ENCODE measurements at places on chromosomes 12 and 14.
A peak's percentile ranks its signal among the peaks of the same experiment; 100 is the strongest.

DNA sequence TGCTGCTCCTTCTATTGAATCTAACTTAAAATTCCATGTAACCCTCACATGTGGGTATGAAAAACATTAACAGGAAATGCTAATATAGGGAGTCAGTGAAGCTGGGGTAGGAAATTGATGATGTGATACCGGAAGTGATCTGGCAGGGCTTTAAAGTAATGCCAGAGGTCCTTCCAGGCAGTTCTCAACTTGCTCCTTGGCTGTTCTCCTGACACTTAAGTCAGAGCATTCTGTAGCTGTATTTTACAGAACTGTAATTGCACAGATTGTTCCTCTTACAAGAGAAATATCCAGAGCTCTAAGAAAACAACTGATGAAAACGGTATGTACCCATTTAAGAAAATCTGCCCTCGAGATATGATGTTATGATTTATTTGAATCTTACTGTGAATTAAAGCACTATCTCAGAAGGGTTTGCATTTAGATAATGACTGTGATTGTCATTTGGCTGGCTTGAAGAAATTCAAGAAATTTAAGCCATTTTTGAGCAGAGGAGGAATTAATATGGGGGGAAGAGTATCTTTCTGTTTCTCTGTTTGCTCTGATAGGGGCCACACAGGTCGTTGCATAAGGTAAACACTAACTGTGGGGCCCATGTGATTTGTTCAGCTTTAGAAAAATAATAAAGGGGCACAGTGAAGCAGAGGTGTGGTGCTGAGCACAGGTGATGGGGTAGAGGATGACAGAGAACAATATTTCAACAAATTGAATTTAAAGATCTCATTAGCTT, 88.4 kb downstream of the BBS10 start:
- DNase-seq, result no peak

- DNase-seq, result no peak
Observed at GRCh38 chr12:61044766-61045165, 1215.4 kb upstream of the USP15 start.

GRCh38 chr12:70648831-70649230, 11.6 kb upstream of the PTPRB start:
- DNase-seq, result no peak

GRCh38 chr12:28242496-28243309, 52.4 kb downstream of the CCDC91 start:
- no peak for DNase-seq

GRCh38 chr12:53577941-53578352, 48.2 kb downstream of the ATF7 start:
- no peak for DNase-seq

- no peak for DNase-seq
Observed at GRCh38 chr12:27571463-27571862, 47.5 kb downstream of the PPFIBP1 start.

GRCh38 chr14:81166121-81166520, 54.6 kb downstream of the GTF2A1 start:
- DNase-seq, result no peak

DNA sequence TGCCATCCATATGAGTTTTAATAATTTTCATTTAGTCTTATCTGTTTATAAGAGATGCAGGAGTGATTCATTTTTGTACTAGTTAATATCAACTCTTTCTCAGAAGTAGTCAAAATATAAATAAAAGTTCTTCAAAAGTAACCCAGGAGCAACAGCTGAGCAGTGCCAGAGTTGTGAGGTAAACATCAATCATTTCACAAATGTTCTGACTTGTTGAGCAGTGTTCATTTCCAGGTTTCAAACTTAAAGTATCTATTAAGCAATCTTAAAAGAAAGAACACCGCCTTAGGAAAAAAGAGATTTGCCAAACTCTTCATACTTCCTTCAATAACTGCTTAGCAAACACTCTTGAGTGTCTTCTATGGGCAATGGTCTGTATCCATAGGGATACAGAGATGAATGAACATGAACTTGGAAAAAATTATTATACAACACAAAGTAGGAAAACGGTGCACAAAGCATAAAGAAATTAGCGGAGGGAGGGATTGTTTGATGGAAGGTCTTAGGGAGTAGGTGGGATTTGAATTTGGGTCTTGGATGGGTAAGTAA, 41.9 kb upstream of the POC1B start:
- DNase-seq, result no peak

DNA sequence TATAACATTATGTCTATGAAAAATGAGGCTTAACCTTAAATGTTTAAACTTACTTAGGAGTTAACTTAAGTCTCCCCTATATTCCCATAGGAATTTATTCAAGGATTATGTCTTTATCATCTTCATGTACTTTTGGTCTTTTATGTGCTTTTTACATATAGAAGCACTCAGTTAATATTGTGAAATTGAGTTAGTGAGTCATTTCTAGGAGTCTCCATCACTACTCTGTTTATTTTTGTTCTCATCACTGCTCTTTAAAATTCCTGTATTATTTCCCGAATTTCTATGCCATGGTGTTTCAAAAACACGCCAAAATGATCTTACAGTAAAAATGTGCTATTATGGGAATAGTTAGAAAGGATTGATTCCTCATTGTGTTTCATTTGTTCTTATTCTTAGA, 31.6 kb downstream of the TBC1D15 start:
- DNase-seq, result no peak

DNA sequence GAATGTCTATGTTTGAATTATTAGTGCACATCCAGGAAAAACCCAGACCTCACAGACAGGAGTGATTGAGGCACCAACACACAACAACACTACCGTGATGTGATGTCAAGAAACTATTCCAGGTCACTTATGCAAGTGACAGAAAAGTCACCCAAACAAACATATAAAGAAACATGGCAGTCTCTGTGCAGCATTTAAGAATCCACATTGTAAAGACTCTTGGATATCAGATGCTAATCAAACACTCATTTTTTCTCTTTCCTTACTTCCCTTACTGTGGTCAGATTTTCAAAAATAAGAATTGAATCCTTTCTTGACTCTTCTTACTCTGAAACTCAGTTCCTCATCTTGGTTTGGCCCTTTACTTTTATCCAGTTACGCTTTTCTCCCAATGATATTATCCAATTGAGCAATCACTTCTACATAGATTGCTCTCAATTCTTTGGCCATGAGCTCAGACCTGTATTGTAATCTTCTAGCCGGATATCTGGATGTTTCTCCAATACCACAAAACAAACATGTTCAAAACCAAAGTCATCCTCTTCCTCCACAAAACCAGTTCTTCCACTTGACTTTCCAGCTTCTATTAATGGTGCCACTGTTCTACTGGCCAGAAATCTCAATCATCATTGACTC, 115.4 kb downstream of the DUSP6 start:
- no peak for DNase-seq

GRCh38 chr12:91870872-91871707, 274.6 kb downstream of the BTG1 start:
- no peak for DNase-seq

DNA sequence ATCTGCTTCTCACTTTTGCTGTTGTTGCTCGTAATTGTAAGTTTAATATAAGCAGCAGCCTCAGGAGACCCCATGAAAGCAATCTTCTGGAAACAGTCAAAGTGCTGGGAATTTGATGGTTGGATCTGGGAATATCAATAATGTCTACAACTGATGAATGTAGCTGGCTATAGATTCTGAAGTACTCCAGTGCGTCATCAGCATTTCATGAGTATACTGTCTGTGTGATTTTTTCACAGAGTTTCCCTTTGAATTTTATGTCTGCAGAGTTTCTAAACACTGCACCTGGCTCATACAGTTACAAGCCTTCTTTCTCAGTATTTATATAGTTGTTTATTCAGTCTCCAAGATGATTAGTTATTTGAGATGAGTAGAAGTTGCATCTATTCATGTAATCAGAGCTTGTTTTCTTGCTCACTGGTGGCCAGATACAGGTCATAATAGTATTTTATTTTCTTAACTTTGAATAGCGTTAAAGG, 222.3 kb downstream of the RAD51B start:
- DNase-seq, result no peak

- peak; percentile 34 for DNase-seq
Observed at GRCh38 chr14:101665478-101666078, 95.9 kb upstream of the PPP2R5C start.

DNA sequence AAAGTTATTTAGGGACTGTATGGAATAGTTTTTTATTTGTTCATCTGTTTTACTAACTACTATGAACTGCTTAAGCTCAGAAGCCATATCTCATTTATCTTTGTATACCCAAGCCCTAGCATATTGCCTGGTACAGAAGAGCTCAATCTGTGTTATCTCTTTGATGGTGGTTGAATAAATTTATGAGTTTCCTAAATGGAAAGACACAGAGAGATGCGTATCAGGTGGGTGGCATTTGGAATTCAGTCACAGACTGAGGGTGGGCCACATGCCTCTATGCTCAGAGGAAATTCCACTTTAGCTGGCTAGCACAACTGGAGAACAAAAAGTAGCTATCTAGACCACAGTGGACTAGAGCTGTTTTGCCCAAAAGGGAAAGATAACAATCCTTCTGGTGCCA, 145.5 kb downstream of the SLC6A15 start:
- DNase-seq, result no peak

DNA sequence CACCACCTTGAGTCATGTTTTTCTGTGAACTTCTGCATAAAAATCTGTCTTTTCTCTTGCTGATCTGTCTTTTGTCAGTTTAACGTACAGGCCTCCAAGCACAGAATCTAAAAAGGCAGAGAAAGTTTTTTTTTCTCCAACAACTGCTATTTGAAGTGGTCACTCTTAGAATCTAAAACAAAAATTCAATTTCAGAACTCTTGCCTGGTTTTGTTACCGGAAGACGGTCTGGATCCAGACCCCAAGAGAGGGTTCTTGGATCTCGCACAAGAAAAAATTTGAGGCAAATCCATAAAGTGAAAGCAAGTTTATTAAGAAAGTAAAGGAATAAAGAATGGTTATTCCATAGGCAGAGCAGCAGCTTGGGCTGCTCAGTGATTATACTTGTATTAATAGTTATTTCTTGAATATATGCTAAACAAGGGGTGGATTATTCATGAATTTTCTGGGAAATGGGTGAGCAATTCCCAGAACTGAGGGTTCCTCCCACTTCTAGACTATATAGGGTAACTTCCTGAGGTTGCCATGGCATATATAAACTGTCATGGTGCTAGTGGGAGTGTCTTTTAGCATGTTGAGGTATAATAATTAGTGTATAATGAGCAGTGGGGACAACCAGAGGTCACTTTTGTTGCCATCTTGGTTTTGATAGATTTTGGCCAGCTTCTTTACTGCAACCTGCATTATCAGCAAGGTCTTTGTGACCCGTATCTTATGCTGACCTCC, 150.0 kb upstream of the PLEKHA5 start:
- DNase-seq, result no peak

- DNase-seq, result no peak
Observed at GRCh38 chr12:42853370-42854140, 264.0 kb upstream of the PRICKLE1 start.

GRCh38 chr14:32443890-32444661, 115.0 kb downstream of the AKAP6 start:
- DNase-seq, result no peak

GRCh38 chr14:40955131-40955505, 651.6 kb upstream of the LRFN5 start:
- DNase-seq, result no peak

DNA sequence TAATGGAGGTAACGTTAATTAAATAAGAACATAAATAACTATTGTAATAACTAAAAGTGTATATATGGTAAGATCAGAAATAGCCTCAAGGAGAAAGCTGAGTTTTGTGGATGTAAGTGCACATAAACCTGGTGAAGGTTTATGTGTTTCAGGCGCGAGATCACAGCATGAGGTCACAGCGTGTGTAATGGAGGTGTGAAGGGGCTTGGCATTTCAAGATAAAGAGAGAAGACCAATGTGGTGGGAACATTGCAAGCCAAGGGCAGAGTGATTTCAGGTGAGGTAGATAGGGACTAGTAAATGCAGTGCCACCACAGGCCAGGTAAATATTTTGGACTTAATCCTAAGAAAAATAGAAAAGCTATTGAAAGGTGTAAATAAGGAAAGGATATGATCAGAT, 21.7 kb upstream of the KICS2 start:
- DNase-seq, result no peak

DNA sequence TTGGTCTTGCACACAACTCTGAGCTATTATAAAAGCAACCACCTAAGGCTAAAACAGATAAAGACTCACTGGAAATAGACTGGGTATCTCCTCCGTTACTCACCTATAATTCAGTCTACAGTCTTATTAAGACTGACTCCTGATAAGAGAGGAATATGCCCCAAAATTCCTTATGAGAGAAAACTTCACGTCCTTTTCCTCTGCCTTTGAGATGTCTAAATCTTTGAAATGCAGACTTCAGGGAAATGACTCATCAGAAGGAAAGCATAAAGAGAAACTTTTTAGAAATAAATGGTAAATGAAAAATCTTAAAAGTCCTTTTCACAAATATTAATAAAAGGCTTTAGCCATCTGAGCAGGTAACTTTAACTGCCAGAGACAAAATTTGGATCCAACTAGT, 187.5 kb upstream of the RTL1 start:
- DNase-seq, result no peak

- no peak for DNase-seq
Observed at GRCh38 chr12:57829025-57829777, 10.7 kb upstream of the AVIL start.

DNA sequence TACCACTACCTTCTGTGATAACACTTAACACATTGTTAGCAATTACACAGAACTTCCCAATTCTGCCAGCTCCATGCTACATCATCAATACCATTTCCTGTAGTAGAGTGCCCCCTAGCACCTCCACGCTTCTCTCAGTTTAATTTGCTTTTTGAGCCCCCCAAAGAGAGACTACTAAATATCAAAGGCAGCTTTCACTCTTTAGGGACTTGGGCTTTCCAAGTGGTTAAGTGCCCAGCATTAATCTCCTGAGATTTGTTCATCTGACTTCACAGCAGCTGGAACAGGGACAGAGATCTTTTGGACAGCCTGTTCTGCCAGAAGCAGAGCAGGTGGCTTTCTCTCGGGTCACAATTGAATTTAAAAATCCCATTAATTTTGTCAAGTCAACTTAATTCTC, 954.9 kb downstream of the DIO2 start:
- DNase-seq, result no peak

GRCh38 chr14:36784541-36784940, 122.9 kb downstream of the PAX9 start:
- DNase-seq, result no peak
